DMS79 (cell line): ENCODE measurements at places on chromosomes 4 and X.

DNA sequence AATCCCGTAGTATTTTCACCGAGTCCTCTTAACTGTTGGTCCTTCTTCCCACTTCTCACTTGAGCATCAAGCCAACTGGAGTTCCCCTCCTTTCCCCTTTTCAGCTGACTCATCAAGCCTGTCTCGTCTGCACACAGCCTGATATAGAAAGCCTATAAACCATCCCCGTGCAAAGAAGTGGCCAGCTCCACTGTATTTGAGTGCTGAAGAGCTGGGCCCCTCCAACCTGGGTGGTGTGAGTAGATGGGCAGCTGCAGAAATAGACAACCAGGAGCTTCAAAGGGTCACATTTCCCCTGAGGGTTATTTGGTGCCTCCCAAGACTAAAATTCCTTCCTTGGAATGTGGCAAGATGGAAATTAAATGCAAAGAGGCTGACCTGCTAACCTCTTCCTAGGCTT is 199.7 kb downstream of the HS6ST2 start:
- no peak for DNase-seq

- no peak for DNase-seq
Observed at GRCh38 chr4:52288212-52288855, 237.2 kb downstream of the SPATA18 start.

DNA sequence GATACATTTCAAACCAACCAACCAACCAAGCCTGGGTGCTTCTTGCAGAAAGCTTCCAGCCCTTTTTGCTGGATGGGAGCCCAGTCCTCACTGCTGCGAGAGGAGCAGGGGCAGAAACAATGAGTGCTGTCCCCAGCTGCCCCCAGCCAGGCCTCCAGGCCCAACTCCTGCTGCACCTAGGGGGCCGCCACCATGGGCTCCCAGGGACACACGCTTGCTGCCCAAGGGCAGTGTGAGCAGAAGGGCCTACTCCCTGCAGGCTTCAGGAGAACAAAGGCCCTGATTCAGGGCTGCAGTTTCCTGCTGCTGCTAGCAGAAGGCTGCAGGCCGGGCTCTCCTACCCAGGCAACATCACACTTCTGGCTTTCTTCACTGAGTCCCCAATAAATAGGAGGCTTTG is 37.7 kb upstream of the ENPP6 start:
- no peak for DNase-seq

DNA sequence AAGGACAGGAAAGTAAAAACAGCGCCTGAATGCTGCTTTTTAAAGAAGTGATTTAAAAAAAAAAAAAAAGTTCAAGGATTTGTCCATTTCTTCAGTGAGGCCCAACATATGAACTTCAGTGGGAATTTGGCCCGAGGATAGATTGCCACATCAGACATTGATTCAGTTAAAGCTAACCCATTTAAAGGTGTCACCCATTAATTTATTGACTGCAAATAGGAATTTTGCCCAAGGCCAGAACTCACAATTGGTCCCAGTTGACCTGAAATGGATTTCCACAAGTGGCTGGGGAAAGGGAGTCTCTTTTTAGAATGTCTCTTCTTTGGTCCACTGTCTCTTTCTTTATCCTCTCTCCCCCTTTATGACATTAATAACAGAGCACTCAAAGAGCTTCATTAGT is 86.5 kb upstream of the RPL34 start:
- no peak for DNase-seq

DNA sequence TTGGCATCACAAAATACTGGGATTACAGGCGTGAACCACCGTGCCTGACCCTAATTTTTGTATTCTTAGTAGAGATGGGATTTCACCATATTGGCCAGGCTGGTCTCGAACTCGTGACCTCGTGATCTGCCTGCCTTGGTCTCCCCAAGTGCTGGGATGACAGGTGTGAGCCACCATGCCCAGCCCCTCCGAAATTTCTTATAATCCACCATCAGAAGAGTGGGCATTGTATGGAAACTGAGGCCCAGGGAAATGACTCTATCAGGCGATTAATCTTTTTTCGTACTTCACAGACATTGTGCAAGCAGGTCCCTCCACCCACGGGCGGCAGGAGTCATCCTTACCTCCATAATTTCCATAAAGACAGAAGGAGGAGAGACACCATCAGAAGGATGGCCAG is 16.0 kb downstream of the CRLF2 start:
- DNase-seq, result no peak

DNA sequence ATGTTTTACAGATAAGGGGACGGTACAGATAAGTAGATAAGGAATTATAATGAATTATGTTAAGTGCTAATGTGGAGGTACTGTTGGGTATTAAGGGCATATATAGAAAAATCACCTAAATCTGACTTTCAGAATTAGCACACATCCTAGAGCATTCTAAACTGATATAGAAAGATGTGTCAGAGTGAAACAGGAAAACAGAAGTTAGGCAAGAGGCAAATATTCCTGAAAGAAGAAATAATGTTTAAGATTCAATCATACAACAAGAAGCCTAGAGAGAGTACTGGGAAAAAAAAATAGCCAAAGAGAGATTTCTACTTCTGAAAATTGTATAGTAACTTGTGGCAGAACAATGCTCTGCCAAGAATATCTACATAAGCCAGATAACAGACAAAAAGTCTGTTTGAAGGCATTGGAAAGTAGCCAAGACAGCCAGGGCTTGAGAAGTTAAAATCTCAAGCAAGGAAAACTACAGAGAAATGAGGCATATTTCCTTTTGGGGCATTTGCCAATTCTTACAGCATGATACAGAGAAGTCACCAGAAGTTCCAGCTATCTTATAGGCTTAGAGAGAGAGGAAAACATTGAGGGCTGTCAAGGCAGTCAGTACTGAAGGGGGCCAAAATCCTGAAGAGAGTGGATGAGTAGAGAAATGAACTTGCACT is 646.0 kb downstream of the RPA4 start:
- DNase-seq, result no peak

GRCh38 chr4:188006285-188006848 is 10.8 kb downstream of the ZFP42 start:
- DNase-seq, result no peak

- DNase-seq, result no peak
Observed at GRCh38 chr4:105208561-105208960, 61.9 kb downstream of the TET2 start.

- no peak for DNase-seq
Observed at GRCh38 chrX:99602107-99602506, 808.0 kb downstream of the PCDH19 start.

GRCh38 chr4:94523617-94524016 is 71.9 kb downstream of the PDLIM5 start:
- DNase-seq, result no peak

DNA sequence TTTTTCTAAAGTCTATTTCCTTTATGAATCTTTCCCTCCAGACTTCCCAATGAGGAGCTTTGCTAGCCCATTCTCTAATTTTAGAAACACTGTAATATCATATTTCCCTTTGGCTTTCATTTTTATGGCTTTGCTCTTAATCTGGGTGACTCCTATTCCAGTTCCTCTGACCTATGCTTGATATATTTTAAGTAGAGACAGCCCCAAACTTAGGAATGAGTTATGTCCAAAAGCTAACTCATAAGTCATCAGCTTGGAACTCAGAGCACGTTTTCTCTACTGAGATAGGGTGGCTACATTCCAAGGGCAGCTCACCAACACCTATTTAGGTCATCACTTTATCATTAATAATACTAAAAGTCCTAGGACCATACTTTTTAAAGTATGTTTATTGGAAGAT is 77.8 kb downstream of the OR13H1 start:
- DNase-seq, result no peak

DNA sequence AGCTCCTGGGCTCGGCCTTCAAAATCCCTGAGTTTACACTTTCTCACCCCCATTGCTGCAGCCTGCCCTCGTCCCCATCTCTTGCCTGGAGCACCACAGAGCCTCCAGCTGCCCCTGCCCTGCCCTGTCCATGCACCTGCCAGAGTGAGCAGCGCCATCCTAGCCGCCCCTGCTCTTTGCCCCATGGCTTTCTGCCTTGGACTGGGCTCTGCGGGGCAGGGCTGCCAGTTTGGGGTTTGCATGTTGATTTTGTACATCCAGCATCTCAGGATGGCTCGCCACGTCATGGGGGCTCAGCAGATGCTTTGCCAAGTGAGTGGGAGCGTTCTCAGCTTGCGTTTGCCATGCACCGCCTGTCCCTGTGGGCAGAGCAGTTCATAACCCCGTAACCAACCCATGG is 67.1 kb upstream of the HGFAC start:
- DNase-seq, result no peak

GRCh38 chrX:24448762-24449250 is 16.3 kb upstream of the PDK3 start:
- DNase-seq, result no peak

DNA sequence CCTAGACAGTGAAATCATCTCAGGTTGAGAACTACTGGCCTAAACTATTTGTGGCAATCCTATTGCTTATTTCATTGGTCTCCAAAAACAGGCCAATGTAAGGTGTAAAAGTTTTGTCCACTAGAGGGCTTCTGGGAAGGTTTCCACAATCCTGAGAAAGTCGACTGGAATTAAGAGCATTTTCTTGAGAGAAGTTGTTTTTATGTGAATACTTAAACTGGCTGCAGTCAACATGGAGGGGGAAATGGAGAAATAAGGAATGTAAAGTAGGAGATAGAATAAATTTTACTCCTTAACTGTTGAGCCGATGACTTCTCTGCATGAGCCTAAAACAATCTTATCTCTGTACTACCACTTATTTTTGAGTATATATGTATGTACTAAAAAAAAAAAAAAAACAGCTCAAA is 11.0 kb upstream of the EIF4E start:
- no peak for DNase-seq
